GM12891 (cell line): ENCODE measurements at places on chromosomes 4 and X.

DNA sequence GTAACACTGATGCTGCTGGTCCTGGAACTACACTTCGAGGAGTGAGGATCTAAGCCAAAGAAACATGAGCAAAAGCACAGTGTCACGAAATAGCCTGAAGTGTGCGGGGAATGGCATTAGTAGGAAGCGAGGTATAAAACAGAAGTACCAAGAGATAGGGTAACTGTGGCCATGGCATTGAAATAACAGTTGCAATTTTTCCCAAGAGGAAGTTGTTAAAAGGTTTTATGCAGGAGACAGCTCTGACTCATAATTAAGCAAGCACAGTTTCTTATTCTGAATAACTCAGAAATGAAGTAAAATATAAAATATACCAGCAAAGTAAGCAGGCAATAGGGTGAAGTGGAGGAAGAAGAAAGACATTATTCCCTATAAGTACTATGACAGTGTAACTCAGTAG is 90.3 kb upstream of the TMEM150C start:
- no peak for DNase-seq

DNA sequence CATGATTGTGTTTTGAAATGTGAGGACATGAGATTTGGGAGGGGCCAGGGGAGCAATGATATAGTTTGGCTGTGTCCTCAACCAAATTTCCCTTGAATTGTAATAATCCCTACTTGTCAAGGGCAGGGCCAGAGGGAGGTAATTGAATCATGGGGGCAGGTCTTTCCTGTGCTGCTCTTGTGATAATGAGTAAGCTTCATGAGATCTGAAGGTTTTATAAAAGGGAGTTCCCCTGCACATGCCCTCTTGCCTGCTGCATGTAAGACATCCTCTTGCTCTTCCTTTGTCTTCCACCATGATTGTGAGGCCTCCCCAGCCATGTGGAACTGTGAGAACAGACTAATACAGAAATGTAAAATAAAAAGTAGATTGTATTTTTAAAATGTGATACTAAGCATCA is 1294.9 kb downstream of the ADGRL3 start:
- DNase-seq = no peak

GRCh38 chr4:2712261-2712842 is 43.8 kb downstream of the TNIP2 start:
- DNase-seq = no peak

GRCh38 chr4:7805533-7806337 is 133.9 kb downstream of the AFAP1 start:
- DNase-seq = no peak

DNA sequence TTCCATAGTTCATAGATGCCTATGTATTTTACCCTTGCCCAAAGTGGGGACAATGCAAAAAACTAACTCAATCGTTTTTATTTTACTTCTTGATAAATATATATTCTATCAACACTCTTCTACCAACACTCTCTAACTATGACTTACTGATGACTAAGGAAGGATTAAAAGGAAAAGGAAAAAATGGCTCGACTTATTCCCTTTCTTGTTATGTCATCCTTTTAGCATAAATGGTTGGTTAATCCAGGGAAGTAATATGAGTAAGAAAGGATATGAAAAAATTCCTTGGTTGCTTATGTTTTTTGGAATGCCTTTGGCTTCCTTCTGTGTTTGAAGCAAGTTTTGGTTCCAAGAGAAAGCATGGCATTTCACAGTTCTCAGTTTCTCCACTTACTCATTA is 1087.1 kb downstream of the C4orf33 start:
- no peak for DNase-seq

- DNase-seq = no peak
Measured at GRCh38 chrX:140343226-140343868, 161.5 kb downstream of the SOX3 start.

DNA sequence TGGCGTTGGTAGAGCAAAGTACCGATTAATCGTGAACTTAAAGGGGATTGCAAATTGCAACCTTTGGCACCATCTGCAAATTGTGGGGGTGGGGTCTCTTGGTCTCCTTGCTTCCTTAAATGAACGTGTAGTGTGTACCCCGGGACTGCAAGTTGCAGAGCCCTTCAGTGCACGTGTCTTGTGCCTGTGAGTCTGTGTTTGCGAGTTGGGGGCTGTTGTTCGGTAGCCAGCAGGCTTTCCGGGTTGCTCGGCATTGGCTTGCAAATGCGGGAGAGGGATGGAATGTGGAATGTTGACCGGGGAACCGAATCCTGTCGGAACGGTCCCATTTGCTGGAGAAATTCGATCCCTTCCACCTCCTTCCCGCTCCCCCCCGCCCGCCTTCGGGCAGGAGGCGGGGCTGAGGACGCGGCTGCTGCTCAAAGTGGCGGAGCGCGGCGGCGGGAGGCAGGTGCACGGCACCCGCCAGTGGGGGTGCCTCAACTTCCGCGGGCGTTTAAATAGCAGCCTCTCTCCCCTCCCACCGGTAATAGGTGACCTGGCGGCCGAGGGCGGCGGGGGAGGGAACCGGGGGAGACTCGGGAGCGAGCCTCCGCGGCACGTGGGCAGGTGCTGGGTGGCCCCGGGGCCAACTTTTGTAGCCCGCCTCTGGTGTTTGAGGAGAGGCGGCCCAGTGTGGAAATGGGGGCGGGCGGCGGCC is 1.5 kb downstream of the JADE1 start:
- DNase-seq = peak; percentile 53

DNA sequence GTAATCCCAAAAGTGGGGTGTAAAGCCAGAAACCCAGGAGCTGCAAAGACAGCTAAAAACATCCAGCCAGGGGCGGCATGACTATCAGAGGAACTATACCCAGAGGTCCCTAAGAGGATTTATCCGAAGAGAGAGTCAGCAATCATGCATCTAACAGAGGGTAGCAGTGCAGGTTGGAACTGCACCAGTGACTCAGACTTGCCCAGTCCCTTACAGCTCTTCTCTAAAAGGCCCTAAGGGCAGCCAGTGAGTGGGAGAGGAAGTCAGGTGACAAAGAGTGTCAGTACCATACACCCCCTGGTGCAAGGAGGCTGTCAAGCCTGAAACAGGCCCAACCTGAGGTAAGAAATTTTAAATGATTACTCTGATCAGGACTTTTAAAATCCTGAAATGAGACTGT is 88.1 kb downstream of the CAMK2D start:
- DNase-seq = no peak

DNA sequence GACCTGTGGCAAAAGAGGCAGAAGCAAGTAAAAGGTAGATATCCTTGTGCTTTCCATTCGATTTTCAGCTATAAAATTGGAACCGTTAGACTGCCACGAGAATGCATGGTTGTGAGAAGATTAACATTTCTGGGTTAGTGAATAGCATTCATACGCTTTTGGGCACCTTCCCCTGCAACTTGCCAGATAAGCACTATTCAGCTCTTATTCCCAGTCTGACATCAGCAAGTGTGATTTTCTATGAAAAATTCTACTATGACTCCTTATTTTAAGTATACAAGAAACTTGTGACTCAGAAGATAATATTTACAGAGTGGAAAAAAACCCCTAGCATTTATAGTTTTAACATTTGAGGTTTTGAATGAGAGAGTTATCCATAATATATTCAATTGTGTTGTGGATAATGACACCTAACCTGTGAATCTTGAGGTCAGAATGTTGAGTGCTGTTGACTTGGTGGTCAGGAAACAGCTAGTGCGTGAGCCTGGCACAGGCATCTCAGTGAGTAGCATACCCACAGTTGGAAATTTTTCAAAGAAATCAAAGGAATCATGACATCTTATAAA is 3.9 kb downstream of the FGB start:
- no peak for DNase-seq

DNA sequence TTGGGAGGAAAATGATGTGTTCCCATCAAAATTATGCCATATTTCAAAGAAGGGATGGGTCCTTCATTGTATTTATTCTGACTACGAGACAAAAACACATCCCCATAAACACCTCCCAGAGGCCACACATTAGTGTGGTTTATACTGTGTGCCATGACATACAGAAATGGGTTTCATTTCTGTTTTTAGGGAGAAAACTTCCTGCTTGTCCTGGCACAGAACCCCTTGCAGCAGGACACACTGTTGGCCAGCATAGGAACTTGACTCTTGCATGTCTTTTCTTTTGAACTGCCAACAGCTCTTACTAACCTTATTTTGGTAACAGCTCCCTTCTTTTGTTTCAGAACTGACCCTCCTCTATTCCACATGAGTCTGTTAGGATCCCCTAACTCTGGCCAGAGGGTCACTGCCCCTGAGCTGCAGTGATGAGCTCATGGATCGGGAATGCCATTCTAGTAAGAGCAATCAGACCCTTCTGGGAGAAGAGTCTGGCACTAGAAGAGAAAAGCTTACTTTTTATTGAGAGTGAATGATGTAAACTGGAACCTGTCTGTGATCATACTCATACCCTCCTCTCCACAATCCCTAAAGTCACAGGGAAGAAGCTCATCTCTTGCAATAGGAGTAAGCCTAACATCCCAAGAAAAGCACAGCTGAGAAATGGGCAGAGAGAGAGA is 86.4 kb downstream of the SMIM20 start:
- no peak for DNase-seq

- DNase-seq = no peak
Measured at GRCh38 chrX:18426004-18426320, 554 bp downstream of the CDKL5 start.

DNA sequence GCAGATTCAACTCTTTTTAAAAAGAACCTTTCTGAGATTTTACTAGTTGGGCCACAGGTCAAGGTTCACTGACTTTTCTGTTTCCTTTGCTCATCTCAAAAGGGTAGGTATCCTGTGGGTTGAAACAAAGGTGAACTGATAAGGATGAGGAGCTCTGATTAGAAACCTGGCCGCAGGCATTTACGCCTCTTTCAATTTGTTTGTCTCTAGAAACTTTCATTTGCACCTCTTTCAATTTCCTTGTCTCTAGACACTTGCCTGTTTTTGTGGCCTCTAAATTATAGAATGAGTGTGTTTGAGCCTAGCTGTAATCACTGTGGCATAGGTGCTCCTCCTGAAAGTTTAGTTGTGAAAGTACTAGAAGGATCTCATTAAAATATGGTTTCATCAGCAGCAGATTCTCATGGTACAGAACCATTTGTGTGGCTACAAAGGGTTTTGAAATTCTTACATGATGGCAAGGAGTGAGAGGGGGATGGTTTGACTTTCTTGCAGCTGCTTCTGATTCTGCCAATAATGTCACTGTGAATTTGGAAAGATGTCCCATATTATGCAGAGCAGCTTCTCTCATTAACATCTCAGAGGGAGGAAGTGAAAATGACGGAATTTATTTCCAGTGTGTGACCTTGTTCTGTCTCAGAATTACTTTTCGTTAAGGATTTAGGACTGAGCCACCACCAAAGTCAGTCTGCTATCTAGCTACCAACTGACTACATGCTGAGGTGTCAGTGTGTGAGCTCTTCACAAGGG is 142.2 kb downstream of the SH2D1A start:
- DNase-seq = no peak

DNA sequence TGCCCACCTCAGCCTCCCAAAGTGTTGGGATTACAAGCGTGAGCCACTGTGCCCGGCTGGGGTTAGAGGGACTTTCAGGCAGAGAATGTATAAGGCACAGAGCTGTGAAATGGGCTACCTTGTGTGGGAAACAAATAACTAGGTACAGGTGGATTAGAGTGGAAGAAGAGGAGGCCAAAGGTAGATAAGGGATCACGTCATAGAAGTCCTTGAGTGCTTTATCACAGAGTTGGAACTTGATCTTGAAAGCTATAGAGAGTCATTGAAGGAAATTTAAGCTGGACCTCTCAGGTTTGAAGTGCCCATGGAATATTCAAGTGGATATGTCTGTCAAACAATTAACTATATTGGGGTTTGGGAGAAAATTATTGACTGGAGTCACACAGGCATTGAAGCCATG is 8.4 kb downstream of the N4BP2 start:
- no peak for DNase-seq

GRCh38 chrX:113522814-113523213 is 682.2 kb upstream of the AMOT start:
- DNase-seq = peak; percentile 1

DNA sequence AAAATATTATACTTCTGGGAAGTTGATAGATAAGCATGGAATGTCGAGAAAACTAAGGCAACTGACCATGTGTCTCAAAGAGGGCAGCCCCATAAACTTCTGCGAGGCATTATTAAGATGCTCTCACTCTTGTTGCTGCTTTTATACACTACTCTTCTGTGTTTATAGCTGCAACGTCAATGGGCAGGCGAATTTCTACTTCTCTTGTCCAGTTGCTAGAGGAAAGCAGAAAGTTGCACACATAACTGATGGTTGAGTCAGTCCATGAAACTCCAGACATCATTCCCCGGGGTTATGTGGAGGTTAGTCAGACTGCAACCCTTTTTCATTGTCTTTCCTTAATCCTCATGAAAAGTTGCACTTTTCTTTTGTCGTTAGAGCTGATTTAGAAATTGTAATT is 39.8 kb downstream of the VCX3B start:
- no peak for DNase-seq

- no peak for DNase-seq
Measured at GRCh38 chrX:10906866-10907265, 204.3 kb upstream of the HCCS start.

DNA sequence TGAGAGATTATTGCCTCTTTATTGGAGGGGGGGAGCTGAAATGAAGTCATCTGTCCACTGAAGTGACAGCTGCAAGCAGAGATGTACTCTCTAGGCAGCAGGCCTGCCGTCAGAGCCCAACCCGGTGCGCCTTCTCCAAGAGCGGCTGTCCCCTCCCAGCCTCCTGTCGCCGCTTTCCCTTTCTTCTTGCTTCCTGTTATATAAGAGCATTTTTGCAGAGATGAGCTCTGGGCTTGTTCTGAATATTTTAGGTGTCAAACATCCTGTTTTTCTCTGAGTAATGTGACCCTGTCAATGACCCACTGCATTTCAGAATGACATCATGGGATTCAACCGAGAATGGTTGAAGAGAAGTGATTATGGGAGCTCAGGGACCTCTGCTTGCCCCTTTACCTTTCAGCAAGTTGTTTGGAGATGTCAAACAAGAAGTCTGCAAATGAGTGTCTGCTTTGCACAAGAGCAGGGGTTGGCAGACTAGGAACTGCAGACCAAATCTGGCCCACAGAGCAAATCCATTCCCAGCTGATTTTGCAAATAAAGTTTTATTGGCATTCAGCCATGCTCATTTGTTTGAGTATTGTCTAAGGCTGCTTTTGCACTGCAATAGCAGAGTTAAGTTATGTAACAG is 79.9 kb downstream of the SLC9A6 start:
- DNase-seq = no peak
